ENCODE measurements at places on chromosomes 11 and 22.

DNA sequence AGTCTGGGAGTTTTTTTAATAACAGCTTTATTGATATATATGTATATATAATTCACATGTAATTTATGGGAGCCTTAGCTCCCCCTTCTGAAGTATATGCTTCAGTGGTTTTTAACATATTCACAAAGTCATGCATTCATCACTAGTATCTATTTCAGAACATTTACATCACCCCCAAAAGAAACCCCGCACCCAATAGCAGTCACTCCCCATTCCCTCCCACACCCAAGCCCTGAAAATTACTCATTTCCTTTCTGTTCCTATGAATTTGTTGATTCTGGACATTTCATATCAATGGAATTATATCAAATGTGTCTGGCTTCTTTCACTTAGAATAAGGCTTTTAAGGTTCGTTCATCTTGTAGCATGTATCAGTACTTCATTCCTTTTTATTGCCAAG lies 35.6 kb upstream of the SYT7 start:
- no peak for DNase-seq

DNA sequence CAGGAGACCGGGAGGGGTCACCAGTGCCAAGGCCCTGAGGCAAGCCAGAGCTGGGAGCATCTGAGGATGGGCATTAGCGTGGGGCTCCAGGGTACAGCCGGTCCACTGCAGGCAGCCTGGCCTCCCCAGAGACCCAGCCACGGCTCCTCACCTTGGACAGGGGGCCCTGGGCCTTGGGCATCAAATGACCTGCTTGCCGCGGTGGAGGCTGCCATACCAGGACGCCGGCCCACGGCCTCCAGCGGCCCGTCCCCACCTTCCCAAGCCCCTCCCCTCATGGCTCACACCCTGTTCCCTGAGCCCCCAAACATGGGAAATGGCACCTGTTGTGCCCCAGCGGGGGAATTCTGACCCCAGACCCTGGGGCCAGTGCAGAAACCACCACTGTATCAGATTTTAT lies 12.7 kb upstream of the RTN4R start:
- DNase-seq: no peak

GRCh38 chr11:37613031-37613430 lies 1015.0 kb upstream of the RAG2 start:
- DNase-seq: no peak

DNA sequence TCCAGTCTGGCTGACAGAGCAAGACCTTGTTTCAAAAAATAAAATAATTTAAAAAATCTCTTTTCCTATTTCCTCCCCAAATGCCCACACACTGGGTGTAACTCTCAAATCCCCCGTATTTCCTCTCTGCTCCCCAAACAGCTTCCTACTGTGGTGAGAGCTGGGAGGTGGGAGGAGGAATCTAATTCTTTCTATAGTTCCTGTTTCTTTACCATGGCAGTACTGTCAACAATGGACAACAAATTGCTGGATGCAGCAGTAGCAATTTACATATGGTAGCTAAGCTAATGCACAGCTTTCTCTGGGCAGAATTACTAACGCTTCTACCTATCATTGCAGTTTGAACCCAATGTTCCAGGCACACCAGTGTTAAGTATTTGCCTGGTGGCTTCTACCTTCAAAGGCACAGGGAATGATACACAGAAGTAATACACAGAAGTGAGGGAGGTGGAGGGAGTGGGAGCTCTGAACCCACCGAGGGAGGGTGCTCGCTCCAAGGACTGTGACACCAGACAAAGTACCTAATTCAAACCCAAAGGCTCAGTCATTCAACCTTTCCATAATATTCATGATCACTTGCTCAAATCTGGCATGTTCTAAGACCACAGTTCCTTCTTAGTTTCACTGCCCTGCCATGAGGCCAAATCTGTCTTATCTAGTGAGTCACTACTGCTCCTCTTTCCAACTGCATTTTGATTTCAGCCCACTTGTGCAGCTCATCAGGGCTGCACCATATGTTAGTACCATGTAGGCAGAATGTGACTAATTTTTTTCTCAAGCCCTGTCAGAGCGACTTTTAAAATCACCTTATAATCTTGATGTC lies 37.9 kb downstream of the CELF1 start:
- no peak for DNase-seq

GRCh38 chr11:17532784-17533183 lies 11.4 kb downstream of the USH1C start:
- DNase-seq: no peak

DNA sequence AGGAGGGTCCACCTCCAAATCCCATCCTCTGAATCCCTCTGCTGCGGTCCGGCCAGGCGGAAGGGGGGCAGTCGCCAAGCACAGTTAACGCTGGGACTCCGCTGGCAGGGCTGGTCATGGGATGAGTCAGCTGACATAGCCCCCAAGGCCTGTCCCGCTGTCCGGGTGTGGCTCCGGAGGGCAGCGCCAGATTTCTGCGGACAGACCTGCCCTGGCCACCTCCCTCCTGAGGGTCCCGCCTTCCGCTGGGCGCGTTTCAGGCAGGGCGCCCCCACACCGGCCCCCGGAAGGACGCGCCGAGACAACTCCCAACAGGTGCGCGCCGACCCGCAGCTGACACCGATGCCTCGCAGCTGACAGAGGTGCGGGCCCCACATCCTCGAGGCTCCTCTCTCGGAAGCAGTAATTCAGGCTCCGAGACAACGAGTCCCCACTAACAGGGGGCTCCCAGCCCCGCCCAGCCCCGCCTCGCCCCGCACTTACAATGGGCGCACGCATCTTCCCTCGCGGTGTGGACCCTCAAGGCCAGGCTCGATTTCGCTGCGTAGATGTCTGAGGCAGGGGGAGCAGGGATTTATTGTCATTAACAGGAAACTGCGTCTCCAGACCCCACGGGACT lies 607 bp downstream of the PLAAT3 start:
- no peak for DNase-seq

GRCh38 chr22:33555814-33556522 lies 364.3 kb downstream of the LARGE1 start:
- no peak for DNase-seq
